ENCODE measurements at places on chromosomes 2 and 18. TPM values are rescaled to one million over a fixed set of nuclear protein-coding genes. Genes with fewer than 3 reads are reported as not detected.

- DNase-seq = no peak
Measured at GRCh38 chr2:139427164-139427563, 647.0 kb upstream of the NXPH2 start.

- DNase-seq = no peak
Measured at GRCh38 chr2:234386971-234387370, 109.9 kb downstream of the ARL4C start.

DNA sequence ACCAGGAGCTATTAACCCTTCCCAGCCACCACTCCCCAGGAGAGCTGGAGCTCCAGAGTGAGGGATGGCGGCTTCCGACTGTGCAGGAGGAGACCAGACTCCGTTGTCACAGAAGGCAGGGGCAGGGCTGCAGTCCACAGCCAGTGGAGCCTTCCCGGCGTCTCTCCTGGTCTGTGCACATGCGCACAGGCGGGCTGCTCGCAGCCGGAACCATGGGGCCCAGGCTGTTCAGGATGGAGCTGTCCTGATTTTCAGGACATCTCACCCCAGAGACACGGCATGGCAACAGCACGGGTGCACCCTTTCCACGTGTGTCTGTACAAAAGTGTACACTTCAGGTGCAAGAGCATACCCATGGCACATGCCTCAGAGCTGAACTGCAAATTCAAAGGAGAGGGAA lies 28.9 kb downstream of the EIPR1 start:
- no peak for DNase-seq

DNA sequence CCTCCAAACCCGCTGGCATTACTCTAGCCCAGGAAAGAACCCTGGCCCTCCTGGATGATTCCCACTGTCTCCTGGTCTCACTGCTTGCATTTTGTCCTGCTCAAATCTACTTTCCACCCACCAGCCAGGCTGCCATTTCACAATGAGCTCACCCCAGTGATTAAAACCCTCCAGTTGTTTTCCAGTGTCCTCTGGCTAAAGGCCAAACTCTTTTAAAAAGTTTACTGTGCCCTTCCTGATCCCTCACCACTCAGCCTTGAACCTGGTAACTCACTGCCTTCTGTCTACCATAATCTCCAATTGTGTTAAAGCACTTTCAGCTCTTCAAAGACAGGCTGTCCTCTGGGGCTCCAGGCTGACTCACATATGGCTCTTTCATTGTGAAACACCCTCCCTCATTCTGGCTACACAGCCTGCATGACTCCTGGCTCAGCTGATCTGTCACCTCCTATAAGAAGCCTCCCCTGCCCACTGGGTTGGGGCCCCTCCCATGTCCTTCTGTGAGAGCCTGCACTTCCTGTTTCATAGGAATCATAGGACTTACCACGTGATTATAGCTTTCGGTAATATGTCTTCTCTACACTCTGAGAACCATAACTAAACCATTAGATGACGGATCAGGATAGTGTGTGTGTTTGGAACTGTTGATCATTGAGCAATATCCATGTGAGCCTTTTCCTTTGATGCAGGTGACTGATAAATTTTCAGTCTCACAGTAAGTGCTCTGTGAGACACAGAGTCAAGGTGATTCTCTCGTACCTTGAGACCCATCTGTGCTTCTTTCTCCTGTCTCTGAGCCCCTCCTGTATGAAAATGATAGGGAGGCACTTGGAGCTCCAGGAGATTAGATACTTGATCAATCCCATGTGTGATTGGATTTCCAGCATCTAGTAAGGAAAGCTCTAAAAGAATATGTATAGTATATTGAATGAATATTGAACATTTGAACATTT lies 590.8 kb upstream of the ID2 start:
- peak; percentile 79 for DNase-seq

DNA sequence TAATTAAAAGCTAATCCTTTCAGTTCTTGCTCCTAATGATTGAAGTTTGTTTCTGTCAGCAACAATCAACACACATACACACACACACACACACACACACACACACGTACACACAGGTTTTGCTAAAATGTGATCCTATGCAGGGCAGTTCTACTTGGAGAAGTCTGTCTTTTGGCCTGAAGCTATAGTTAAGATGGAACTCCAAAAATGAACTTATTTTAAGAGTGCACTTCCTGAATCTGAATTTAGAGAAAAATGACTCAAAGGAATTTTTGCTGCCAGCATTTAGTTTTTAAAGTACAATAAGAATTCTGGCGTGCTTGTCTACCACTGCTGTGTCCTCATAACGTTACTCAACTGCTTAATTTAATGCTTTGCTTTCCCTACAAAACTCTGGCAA lies 6.6 kb downstream of the GALNT5 start:
- no peak for DNase-seq

- no peak for DNase-seq
Measured at GRCh38 chr2:234468503-234468902, 28.4 kb downstream of the ARL4C start.

GRCh38 chr2:189681203-189681602 lies 6.7 kb downstream of the ANKAR start:
- no peak for DNase-seq

DNA sequence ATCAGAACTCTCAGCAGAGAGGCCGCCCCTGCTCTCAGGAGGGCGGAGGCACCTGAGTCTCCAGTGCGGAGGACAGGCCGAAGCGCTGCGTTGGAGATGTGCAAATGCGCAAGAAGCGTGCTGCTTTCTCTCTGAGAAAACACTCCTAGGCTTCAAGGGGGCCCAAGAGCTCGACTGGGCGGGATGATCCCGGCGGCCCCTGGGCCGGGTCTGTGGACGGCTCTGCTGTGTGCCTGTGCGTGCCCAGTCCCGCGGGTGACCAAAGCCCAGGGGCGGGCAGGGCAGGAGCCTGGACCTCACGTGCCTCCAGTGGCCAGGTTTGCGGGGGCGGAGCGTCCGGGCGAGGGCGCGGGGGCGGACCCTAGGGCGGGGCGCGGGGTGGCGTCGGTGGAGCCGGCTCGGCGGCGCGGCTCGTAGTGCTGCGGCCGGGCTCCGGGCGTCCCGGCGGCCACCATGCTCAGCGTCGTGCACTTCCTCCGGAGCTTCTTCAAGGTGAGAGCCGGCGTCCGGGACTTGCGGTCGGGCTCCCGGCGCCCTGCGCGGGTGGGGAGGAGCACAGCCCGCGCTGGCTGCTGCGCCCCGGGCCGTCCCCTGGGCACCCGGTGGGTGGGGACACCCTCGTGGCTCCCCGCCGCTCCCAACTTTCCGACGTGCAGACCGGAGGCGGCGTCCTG lies at the start of gene ARHGEF4:
Gene ARHGEF4, plus strand, starts transcription at position 414 of the 674 bp plus-strand sequence. Its CDS starts 40 bp downstream, at position 454.
- DNase-seq = peak; percentile 66

Gene CCDC195
- total RNA-seq = not detected

- no peak for DNase-seq
Measured at GRCh38 chr18:39795350-39795749, 2159.7 kb upstream of the PIK3C3 start.

GRCh38 chr2:20632446-20632990 lies 18.4 kb downstream of the HS1BP3 start:
- DNase-seq = no peak

DNA sequence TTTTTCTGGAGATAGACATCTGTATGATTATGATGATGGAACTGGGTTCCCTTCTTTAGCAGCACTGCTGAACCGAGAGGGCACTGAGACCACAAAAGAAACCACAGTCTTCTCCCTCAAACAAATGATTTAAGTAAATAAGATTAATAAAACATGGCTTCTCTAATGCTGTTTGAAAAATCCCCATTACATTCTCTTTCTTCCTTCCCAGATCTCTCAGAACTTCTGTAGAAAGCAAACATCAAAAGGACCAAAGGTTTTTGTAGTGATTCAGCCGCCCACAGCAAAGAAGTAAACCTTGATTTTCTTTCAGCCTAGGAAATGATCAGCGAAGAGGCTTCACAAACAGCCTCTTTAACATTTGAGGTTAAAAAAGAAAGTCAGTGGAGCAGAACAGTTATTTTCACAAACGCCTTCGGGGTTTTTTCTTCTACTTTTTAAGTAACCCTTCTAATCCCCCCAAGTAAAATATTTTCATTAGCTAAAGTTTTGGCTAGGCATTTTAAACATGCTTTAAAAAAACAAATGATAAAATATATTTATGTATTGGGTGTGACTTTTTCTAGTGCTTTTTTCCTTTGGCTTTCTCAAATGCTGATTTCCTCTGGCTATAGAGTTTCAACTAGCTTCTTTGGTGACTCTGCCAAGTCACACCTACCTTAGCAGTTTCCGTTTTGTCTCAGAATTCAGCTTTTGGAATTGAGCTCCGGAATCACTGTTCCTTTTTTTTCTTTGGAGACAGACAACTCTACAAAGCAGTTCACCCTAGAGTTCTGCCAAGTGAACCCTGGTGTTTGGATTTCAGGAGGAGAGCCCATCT lies 89.6 kb downstream of the UPP2 start:
- DNase-seq = no peak

DNA sequence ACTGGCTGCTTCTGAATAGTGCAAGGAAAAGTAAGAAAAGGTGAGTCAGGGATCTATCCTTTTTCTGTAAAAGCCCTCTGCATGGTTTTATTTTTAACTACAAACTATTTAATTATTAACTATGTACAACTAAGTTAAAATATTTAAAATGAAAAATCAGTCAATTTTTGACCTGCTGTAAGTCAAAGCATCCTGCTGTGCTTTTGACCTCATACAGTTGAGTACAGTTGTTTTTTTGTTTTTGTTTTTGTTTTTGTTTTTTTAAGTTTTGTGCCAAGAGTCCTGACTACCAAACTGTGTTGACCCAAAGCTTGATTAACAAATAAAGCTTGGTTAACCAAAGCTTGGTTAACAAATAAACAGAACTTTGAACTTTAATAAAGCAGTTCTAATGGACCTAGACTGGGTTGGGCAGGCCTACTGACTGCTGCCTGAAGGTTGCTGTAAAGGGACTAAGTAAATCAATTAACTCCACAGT lies at the start of gene ACMSD:
Gene ACMSD, plus strand, starts transcription at position 474 of the 478 bp plus-strand sequence. CDS start 67 bp downstream, outside the sequence.
- DNase-seq = no peak

Gene PARD3B
- total RNA-seq = 3.9 TPM

DNA sequence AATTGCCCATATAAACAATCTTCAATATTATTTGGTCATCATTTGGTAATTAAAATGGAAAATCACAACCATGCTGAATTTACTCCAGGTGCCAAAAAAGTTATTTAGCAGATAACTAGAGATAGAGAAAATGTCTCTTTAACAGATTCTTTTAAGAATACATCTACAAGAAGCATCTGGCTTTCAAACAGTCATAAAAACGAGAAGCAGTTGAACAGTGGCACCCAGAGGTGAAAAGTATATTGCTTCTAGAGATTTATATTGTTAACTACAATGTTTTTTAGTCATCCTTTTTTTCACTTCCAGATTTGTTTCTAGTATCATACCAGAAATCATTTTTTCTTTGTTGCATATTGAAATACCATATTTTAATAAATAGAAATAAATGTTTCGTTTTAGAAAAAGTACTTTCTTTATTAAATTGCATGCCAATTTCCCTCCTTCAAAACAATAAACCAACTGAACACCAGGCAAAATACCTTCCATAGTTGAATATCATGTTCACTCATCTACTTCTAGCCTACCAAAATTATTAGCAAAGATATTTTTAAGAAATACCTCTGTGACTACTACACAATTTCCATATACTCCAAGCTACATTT lies 65.4 kb upstream of the HNRNPA3 start:
- DNase-seq = peak; percentile 77

Gene LRATD1
- 35.4 TPM for total RNA-seq

Gene HNRNPA3
- 90.2 TPM for total RNA-seq

Gene PAX8
- total RNA-seq = 2.6 TPM

Gene SERPINB10
- not detected for total RNA-seq

DNA sequence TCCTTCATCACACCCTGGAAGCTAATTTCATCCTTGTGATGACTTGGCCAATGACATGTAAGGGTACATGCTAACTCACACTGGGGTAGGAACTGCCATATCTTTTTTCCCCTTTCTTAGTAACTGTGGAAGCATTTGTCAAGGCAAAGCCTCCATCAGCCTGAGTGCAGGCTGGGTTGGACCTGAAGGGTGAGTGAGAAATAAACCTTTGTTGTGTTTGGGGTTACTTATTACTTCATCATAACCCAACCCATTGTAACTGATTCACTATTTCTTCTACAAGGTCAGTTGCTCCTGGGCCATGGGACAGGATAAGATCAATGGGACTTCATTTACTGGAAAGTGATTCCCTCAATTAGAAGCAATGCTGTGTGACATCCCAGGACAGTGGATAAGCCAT lies 108.4 kb downstream of the COL6A3 start:
- DNase-seq = no peak

Gene LYG1
- 0.58 TPM for total RNA-seq

GRCh38 chr2:196479350-196479749 lies 160.2 kb upstream of the CCDC150 start:
- no peak for DNase-seq

Gene PTPN18
- total RNA-seq = 33.5 TPM

DNA sequence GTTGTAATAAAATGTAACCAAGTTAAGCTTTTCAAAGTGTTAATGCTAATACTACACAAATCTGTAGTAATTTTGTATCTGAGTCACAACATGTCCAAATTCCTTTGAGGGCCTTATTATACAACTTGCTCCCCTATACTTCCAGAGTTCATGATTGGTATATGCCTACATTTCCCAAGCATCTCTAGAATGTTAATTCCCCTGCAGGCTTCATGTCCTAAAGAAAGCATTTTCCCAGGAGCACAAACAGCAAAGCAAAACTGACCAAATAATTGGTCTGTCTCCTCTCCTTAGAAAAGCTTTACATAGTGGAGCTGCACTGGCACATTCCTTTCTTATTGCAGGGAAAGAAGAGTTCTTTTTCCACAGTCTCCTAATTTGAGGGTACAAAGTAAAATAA lies 3.7 kb downstream of the ALS2 start:
- DNase-seq = no peak

GRCh38 chr2:86290596-86291327 lies 46.7 kb downstream of the REEP1 start:
- peak; percentile 13 for DNase-seq

DNA sequence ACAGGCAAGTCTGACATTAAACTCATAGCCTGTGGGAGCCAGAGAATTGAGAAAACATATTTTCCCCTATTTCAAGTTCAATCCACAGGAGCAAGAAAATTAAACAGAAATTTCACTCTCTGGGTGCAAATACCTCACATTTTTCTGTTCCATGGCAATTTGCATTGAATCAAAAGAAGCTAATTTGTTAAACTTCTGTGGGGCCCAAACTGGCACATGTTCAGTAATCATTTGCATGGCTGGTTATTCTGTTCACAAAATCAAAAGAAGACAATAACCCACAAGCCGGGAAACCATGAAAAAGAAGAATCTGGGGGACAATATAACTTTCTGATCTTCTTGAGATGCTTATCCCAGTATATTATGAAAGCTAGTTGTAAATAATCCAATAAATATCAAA lies 363.1 kb downstream of the LRP1B start:
- no peak for DNase-seq

DNA sequence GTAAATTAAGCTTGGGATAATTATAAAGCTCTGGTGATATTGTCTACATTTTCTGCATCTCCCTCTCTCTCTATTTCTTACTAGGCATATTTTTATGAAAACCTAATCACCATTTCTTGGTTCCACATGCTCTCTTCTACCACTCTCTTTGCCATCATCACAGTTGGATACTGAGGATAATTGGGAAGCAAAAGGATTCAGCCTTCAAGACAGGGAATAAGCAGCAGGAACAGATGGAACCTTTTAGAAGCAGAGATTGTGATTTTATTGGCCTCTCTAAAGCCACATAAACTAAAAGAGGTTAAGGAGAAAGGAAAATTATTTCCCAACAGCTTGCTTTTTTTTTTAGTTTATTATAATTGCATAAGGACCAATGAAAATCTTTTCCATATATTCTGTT lies 226.3 kb upstream of the SPHKAP start:
- no peak for DNase-seq
